ENCODE measurements at places on chromosomes 6 and 20. TPM values are rescaled to one million over a fixed set of nuclear protein-coding genes. Genes with fewer than 3 reads are reported as not detected.

DNA sequence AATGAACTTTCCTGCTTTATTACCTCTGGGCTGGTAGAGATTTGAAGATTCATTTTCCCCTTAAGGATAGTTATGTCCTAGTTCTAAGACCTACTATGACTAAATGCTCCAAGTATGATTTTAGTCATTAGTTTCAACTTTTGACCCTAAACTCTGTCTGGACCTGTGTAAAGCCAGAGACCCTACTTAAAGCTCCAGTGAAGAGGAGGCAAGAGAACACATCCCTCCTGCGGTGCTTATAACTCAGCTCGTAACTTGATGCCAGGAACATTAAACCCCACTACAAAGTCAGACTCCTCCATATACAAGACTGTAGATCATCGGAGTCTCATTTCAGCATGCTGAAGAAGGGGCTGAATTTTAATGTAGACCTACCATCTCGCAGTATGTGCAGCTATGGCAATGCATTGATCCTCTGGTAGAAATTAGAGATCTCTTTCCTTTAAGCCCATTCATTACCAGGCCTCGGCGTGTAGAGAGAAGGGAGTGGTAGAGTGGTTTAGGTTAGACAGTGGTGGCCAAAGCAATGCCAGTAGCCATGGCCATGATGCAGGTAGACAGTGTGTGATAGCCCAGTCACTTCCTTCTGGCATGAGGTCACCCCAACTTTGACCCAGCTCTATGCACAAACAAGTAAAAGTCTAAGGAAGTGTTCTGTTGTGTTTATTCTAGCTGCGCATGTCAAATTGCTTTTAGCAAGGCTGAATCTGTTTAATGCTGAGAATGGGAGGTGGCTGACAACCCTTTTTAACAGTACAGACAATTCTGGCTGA lies 34.8 kb upstream of the MYB start:
- no peak overlapping the region for H3K27ac ChIP-seq
- H3K4me1 ChIP-seq, result peaks cover 8% of the 10 kb centered on the region
- peaks cover 11% of the 10 kb centered on the region for H3K27me3 ChIP-seq
- H3K36me3 ChIP-seq, result no peaks in the 10 kb centered on the region
- no peak overlapping the region for H3K4me3 ChIP-seq

- H3K27ac ChIP-seq, result no peak overlapping the region
- no peak for DNase-seq
- no peaks in the 10 kb centered on the region for H3K4me1 ChIP-seq
Observed at GRCh38 chr6:170151321-170151771, 139.5 kb downstream of the DLL1 start.

GRCh38 chr6:11459079-11459610 lies 78.4 kb upstream of the TMEM170B start:
- DNase-seq, result no peak
- no peaks in the 10 kb centered on the region for H3K27me3 ChIP-seq
- no peak overlapping the region for H3K4me3 ChIP-seq
- no peaks in the 10 kb centered on the region for H3K4me1 ChIP-seq
- no peak overlapping the region for H3K27ac ChIP-seq

FILIP1 gene
- not detected for total RNA-seq

DNA sequence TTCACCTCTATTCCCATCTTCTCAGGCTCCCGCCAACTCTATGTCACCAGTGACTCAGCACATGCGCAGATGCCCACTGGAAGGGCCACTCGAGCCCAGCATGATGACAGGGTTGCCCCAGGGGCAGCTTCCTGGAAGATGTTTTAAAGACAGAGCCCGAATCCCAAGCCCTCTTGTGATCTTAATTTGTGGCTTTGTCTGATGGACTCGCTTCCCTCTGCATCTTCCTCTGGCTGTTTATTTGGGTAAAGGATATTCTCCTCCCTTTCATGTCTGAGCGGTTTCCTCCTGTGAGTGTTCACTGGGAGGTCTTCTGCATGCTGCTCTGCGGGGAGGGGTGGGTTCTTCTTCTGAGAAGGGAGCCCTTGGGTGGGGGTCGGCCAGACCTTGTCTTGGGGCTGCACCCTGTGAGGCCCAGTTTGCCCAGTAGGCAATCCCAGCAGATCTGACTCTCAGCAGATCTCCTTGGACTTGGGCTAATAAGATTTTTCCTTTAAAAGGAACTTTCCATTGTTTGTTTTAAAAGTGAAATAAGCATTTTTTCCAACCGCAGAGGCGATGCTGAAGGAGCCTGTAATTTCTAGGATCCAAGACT lies 401.0 kb downstream of the CDC5L start:
- no peak overlapping the region for H3K27ac ChIP-seq
- no peak overlapping the region for H3K4me3 ChIP-seq
- DNase-seq, result no peak
